ENCODE measurements at places on chromosomes 13 and 19.

DNA sequence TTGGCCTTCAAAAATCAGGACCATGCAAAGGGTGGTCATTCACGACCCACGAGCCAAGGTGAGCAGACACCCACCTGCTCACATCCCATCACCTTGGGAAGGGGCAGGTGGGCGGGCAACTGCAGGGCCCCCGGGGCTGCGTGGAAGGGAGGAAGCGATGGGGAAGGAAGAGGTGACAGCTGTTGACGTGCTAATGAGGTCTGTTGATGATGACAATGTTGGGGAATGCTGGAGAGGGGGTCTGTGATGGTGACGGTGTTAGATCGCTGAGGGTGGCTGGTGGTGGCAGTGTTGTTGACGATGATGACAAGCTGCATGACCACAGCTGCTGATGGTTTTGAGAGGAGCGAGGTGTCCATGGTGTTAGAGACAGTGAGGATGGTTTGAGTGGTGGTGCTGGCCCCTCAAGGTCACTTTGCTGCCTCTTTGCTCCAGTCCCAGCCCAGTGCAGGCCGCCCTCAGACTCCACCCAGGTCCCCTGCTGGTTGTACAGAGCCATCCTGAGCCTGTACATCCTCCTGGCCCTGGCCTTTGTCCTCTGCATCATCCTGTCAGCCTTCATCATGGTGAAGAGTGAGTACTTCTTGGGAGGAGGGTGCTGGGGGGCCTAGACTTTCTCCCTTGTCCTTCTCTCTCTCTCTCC lies 900 bp downstream of the MCEMP1 start:
- DNase-seq = no peak

- DNase-seq = no peak
Measured at GRCh38 chr13:99908140-99908803, 63.3 kb downstream of the ZIC5 start.

DNA sequence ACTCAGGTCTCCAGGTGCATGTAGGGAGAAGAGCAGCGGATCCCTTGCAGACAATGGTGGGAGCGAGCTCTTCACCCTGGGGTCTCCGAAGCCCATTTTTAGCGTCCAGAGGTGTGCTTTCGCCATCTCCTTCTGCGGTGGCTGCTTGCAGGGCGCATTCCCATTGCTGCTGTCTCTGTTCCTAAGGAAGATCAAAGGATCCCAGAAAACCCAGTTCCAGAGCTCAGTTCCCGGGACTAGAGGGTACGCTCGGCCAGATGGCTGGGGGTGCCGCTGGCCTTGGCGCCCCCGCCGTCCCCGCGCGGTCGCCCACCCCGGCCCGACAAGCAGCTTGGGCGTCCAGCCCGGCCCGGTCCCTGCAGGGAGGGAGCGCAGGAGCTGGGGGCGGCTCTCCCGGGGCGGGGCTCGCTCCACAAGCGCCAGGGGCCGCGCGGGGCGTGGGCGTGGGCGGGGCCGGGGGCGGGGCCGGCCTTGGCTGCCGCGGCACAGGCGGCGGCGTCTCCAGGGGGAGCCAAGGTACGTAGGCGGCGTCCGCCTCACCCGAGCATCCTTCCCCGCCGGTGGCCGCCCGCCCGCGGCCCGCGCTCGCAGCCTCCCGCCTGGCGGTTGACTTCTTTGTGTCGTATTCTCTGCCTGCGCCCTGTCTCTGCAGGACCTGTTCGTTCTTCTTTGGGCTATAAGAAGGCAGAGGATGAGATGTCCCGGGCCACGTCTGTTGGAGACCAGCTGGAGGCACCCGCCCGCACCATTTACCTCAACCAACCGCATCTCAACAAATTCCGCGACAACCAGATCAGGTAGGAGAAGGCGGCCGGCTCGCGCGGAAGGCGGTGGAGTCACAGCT lies 96.8 kb downstream of the ATP8A2 start:
- peak; percentile 65 for DNase-seq

GRCh38 chr13:33308863-33309262 lies 23.3 kb upstream of the STARD13 start:
- DNase-seq = no peak

DNA sequence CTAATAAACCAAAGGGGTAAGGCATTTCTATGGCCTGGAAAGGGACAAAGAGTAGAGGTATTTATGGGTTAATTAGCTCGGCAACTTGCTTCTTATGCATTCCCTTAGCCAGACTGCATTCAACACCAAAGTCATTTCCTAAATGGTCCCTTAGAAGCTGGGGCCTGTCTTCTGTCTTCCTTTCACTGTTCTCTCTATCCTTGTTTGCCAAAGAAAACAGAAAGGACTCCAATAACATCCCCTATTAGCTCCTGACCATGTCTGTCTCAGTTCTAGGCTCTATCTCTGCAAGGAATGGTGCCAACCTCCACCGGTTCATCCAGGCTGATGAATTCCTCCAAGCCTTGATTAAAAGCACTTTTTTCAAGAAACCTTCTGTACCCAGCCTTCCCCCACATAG lies 123.5 kb downstream of the KCTD12 start:
- no peak for DNase-seq

GRCh38 chr19:11322269-11323024 lies 17.0 kb downstream of the RAB3D start:
- DNase-seq = no peak

GRCh38 chr13:22874839-22875238 lies 305.9 kb upstream of the SGCG start:
- no peak for DNase-seq

GRCh38 chr13:112434937-112435523 lies 58.9 kb downstream of the SPACA7 start:
- no peak for DNase-seq

DNA sequence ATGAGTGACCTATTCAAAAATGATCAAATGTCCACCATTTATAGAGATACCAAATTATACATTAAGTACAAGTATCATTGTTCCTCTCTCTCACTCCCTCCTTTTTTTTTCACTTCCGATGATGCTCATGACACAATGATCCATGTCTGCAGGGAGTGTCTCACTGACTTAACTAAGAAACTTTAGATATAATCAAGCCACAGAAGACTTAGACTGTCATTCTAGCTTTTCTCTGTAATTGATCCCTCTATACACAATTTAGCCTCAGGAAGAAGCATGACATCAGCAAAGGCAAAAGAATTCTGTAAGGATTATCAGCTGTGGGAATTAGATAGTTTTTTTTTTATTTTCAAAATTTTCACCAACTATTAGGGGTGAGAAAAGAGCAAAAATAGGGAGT lies 734.9 kb upstream of the PCDH9 start:
- DNase-seq = no peak

- no peak for DNase-seq
Measured at GRCh38 chr13:100674572-100674871, at the start of gene TMTC4. Gene TMTC4, minus strand, starts transcription at chr13:100674795. Its CDS starts 4,433 bp downstream, at chr13:100670362.

DNA sequence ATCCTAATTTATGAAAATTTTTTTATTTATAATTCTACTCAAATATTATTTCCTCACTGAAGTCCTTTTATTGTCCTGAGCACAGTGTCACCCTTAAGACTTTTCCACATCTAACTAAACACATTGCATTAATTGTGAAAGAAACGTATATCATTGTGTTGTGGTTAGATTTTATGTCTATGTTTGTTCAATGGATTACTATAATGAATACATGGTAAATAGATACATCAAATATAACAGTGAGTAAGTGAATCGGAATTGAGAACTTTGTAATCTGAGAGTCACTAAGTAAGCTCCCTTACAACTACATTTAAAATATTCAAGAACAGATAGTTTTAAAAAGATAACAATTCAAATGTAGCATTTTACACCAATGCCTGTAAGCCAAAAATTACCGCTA lies 417.6 kb upstream of the PCDH20 start:
- no peak for DNase-seq

GRCh38 chr19:35500611-35501010 lies 10.3 kb upstream of the KRTDAP start:
- DNase-seq = no peak

DNA sequence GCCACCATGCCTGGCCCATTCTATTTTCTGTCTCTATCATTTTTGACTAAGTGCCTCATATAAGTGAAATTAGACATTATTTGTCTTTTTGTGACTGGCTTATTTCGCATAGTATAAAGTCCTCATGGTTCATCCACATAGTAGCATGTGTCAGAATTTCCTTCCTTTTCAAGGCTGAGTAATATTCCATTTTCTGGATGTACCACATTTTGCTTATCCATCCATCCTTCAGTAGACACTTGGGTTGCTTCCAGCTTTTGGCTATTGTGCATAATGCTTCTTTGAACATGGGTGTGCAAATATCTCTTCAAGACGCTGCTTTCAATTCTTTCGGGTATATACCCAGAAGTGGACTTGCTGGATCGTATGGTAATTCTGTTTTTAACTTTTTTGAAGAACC lies 51.5 kb upstream of the USE1 start:
- no peak for DNase-seq

- DNase-seq = no peak
Measured at GRCh38 chr13:22162889-22163288, 492.0 kb downstream of the FGF9 start.

- DNase-seq = no peak
Measured at GRCh38 chr19:17775991-17776803, 18.7 kb upstream of the B3GNT3 start.

- no peak for DNase-seq
Measured at GRCh38 chr13:73240193-73240592, 181.4 kb downstream of the KLF5 start.

DNA sequence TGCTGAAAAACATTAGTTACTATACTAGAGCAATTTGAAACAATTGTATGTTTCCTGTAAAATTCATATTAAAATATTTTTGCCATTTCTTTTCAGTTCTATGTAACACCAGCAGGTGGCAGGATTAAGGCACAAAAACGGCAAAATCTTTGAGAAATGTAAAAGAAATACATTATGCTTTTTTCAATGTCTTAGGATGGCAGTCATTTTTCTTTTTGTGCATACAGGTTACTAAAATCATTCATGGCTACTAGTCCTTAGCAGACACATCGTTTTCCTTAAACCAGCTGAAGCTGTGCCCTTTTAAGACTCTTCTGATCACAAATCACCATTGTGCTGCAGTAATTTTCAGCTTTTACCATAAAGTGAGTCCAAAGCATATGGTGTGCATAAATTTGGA lies 800.7 kb upstream of the SLITRK5 start:
- peak; percentile 9 for DNase-seq

GRCh38 chr13:91572439-91572838 lies 174.0 kb downstream of the GPC5 start:
- no peak for DNase-seq

- no peak for DNase-seq
Measured at GRCh38 chr19:53824134-53824611, at the start of gene NLRP12. Gene NLRP12, minus strand, starts transcription at chr19:53824314. Its CDS starts 140 bp downstream, at chr19:53824174.

GRCh38 chr19:8423817-8424223 lies 10.7 kb downstream of the MARCHF2 start:
- DNase-seq = no peak

GRCh38 chr13:103066781-103067345 lies 646 bp upstream of the SLC10A2 start:
- peak; percentile 75 for DNase-seq

DNA sequence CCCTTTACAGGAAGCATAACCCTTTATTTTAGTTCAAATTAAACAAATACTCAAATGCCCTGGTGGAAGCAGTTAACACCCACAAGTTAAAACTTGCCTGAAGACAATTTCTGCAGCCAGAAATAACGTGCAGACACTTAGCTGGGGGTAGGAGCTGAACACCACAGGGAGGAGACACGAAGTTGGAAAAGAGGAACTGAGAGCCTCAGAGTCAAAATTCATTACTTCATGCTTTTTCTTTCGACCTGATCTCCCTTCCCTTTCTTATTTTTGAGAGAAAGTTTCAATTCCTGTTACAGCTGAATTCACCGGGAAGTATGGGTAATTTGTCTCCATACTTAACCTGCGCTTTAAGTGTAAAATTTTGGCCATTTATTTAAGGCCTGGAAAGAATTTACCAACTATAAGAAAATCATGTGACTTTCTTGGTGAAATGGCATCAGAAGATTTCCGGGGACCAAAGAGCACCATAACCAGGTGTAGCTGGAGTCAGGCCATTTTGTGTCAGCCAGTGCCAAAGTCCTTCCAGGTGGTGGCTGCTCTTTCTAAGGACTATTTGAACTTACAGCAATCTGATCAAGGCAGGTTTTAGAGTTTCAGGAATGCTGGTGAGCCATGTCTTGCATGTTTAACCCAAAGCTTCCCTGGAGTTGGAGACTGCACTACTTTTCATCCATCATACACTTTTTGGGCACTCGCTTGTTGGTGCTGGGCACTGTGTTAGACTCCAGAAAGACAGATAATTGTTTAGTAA lies 46.5 kb upstream of the RCBTB2 start:
- DNase-seq = no peak

- no peak for DNase-seq
Measured at GRCh38 chr19:40225440-40226305, 816 bp downstream of the CCNP start.

DNA sequence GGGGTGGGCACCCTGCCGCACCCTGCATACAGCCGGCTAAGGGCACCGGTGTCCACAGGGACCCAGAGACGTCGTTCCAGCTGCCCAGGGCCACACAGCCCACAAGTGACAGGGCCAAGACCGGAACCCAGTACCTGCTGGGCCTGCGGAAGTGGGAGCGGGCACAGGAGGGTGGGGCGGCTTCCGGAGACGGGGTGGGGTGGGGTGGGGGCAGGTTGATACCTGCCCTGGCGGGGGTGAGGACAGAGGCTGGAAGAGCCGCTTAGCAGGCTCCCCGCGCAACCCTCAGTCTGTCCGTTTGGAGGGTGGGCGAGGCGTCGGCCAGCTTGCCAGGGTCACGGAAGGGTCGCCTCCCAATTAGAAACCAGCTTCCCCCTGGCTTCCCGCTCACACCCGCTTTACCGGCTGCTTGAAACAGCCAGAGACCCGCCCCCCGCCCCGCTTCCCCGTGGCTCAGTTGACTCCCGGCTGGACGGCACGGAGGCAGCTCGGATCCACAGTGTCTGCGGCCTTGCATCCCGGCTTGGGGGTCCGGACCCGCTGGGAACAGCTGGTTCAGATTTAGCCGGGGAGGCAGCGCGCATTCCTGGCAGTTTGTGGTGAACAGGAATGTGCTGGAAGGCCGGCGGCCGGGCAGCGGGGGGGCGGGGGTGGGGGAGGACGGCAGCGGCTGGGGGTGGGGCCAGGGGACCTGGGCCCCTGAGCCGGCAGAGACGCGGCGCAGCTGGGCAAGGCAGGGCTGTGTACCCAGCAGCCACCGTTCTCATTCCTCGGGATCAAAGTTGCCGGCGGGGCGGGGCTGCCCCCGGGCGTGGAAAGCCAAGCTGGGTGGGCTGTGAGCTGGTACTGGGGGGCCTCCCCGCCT lies 1.9 kb downstream of the CNN2 start:
- no peak for DNase-seq

DNA sequence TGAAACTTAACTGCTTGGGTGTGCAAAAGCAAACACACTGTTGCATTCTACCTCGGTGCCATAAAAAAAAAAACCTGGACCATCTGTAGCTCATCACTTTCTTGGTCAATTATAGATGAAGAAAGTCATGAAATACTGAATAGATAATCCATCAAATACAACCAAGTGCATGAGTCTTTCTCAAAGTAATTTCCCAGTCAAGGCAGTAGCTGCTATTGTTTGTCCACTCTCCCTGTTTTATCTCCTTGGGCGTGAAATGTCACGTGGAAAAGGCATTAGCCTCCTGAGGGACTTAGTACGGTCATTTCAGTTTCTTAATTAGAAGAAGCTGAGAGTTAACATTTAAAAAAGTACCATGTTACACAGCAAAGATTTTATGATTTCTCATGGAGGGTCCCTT lies 1697.9 kb downstream of the PCDH9 start:
- DNase-seq = no peak

- DNase-seq = no peak
Measured at GRCh38 chr19:32222556-32222955, 122.9 kb upstream of the ZNF507 start.

Measured in NCI-H2227 treated with DMSO at 0.1 percent for 48 hours (cell line).